WERI-Rb-1 (cell line): ENCODE measurements at places on chromosomes 16 and 17.

GRCh38 chr17:72972263-72972951 lies 120.1 kb downstream of the SLC39A11 start:
- no peak for DNase-seq

- DNase-seq, result no peak
Measured at GRCh38 chr16:27316038-27316680, 2.4 kb downstream of the IL4R start.

- no peak for DNase-seq
Measured at GRCh38 chr17:50540560-50541401, 6.2 kb upstream of the SPATA20 start.

DNA sequence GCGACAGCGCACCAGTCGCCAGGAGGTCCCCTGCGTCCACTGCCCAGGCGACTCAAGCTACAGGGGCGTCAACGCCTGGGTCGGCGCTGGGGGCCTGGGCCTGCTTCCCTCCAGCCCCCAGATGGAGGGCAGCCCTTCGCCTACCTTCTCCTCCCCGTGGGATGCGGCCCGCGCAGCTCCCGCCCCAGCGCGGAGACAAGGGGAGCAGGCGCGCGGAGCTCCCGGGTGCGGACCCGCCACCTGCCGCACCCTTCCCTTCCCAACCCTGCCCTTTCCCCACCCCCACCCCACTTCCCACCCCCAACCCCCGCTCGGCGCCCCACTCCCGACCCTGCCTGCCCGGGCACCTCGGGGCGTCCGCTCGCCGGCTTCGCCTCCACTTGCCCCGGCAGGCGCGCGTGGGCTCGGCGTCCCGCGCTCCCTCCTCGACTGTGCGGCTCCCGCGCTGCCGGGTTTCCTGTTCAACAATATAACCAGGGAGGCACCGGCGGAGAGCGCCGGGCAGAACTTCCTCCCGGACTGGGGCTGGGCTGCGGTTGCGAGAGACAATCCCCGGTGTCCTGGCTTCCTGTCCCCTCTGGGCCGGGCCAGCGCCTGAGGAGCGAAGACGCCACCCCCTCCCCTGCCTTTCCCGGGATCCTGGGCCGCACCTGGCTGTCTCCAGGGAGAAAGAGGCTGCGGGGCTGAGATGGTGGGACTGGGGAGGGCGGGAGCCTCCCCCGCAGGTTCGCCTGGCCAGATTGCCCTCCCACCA lies at the start of gene ARHGAP27:
ARHGAP27 (minus strand) TSS at position 466 of the 754 bp plus-strand sequence. CDS start 2,591 bp downstream, outside the sequence.
- no peak for DNase-seq

DNA sequence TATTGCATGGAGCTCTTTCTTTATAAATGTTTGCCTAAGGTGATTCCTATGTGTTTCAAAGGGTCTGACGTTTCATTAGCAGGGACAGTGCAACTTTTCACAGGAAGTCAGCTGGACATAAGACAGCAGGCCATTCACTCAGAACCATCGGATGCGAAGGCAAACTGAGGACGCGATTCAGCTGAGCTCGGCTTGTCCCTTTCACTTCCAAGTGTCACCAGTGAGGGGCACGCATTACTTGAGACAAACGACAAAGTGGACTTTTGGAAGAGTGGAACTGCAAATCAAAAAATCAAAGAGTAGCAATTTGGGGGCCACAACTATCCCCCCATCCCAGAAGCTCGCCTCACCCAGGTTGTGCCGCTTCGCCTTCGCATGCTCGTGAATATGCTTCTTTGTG lies 14.6 kb downstream of the USP22 start:
- DNase-seq, result no peak

DNA sequence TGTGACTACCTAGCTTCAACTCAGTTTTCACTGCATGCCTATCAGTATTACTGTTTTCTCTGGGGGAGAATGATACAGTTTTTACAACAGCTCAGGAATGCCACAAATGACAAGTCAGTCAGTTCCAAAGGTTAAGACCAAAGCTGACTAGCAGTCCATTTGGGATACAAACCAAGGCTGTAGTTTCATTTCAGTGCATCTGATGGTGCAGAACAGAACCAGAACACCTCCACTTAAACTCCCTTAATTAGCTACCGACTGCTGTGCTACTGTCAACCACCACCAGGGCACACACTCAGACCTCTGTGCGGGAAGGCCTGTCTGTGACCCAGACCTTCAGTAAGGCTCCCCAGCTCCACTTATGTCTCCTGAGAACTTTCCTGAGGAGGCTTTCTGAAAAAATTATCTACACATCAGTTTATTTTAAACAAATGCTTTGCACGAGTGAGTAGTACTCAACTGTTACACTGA lies 20.4 kb downstream of the NFE2L1 start:
- DNase-seq, result peak; percentile 53

DNA sequence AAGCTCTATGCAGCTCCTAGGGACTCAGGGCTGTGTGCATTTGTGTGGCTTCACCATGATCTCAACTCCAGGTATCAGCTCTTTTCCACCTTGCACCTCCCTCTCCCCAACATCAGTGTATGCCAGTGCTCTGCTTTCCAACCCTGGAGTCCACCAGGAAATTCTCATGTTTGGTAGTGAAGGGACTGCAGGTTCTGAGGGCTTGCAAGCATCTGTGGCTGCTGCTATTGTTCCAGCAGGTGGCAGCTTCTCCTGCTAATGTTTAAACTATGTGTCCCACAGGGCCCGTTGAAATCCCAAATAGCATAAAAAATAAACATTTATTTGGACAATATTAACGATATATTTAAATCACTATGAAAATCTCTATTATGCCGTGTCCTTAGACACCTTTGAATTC lies 82.0 kb downstream of the RGS9 start:
- DNase-seq, result no peak

DNA sequence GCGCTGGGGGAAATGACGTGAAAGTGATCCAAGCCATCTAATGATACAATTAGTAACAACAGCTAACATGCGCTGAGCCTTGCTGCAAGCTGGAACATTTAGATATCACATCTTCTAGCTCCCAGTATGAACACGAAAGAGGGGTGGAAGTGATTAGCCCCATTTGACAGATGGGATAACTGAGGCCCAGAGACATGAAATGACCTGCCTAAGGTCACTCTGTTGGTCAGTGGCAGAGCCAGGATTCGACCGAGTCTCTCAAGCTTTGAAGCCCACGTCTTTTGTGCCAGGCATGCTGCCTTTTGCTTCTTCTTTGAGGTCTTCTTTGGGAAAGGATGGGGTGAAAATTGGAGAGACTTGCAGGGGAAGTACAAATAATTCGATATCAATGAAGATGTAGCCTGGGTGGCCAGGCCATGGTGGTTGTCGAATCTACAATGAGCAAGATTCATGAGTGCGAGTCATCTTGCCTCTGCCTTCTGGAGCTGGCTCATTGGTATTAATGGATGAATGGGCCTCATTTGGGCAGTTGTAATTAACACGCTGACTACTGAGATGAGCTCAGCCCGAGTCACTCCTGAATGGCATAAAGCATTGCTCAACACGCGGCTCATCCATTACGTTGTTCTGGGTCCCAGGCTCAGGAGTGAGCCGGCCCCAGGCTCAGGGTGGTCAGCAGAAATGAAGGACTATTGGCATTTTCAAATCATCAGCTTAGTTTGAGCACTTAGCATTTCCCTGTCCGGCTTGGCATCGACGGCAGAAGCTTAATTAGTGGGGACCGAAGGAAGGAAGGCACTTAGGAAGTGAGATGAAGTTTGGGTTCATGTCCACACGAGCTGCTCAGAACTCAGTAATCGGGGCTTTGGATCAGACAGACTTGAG lies 28.0 kb upstream of the GPRC5B start:
- DNase-seq, result no peak

DNA sequence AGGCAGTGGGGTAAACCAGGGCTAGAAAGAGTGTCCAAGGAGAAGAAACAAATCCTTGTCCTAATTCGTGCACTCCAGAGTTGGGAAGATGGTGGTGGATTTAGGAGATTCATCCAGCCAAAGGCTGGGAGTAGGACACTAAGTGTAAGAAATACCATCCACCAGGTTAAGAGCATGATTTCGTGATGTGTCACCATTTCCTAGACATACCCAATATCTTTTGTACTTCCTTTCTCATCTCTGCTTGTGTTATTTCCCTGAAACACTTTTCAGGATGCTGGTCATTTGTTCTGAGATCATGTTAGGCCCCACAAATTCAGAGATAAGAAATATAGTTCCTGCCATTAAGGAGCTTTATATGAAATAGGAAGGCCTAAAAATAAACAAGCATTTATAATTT lies 106.3 kb upstream of the HLF start:
- DNase-seq, result no peak

GRCh38 chr16:49930841-49931240 lies 74.9 kb upstream of the ZNF423 start:
- no peak for DNase-seq

DNA sequence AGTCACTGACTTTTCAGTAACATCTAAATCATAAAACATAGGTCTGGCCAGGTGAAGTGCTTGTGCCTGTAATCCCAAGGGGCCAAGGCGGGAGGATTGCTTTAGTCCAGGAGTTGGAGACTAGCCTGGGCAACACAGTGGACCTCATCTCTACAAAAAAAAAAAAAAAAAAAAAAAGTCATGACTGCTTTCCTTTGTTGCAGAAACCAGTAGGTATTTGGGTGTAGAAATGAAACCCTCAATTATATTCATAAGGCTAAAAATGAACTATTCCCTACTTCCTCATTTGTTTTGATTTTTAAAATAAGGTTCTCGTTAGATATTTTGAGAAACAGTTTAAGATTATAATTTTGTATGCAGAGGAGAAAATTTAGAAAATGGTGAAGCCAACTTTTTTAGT lies 26.0 kb downstream of the PITPNC1 start:
- DNase-seq, result no peak

DNA sequence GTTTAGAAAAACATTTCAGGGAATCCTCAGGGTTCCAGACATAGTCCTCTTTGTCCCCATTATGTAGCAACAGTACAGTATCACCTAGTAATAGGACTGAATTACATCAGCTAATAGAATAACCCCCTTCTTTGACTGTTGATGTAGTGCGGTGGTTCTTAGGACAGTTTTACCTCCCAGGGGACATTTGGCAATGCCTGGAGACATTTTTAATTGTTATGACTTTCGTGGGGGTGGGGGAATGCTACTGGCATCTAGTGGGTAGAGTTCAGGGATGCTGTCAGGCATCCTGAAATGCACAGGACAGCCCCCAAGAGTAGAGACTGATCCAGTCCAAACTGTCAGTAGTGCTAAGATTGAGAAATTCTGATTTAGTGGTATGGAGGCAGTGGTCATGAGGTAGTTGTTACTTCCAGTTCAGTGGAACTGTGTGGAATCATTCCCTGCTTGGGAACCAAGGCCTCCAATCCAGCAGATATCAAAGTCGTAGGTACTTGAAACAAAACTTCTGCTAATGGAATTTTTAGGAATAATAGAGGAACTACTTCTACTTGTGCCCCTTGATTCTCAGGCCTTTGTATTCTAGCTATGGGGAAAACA lies 20.3 kb downstream of the NF1 start:
- DNase-seq, result no peak

- no peak for DNase-seq
Measured at GRCh38 chr16:75433732-75434413, 570 bp upstream of the CFDP1 start.

DNA sequence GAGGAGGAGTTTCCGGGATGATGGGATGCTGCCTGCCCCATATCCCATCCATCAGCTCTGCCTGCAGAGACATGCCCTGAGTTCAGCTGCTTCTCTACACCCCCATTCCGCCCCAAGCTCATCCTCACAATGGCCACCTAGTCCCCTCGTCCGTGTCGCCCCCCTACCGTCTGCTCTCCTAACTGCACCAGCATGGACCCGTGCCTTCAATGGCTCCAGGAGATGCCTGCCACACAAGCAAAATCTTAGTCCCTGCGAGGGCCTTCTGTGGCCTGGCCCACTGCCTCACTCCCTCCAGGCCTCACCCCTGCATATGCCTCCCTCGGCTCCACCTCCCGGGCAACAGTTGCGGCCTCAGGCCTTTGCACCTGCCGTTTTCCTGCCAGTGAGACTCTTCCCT lies 1.8 kb upstream of the TELO2 start:
- DNase-seq, result no peak

DNA sequence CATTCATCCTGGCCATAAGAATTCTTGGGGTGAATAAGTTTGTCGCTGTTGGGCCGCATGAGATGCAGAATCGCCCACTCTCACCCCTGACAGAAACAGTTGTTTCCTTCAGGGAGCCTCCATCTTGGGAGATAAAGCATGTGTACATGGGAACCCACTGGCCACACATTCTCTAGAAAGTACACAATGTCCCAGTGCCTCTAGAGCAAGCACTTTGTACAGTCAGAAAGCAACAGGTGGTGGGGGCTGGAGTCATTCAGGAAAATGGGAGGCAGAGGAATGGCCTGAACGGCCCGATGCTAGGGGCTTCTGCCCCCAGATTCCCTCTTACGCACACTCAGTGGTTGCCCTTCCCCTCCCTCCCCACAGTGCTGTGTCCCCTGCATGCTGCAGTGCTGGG lies 16.1 kb downstream of the ACE start:
- no peak for DNase-seq

- DNase-seq, result no peak
Measured at GRCh38 chr16:2507052-2507659, 6.6 kb upstream of the ATP6V0C start.

DNA sequence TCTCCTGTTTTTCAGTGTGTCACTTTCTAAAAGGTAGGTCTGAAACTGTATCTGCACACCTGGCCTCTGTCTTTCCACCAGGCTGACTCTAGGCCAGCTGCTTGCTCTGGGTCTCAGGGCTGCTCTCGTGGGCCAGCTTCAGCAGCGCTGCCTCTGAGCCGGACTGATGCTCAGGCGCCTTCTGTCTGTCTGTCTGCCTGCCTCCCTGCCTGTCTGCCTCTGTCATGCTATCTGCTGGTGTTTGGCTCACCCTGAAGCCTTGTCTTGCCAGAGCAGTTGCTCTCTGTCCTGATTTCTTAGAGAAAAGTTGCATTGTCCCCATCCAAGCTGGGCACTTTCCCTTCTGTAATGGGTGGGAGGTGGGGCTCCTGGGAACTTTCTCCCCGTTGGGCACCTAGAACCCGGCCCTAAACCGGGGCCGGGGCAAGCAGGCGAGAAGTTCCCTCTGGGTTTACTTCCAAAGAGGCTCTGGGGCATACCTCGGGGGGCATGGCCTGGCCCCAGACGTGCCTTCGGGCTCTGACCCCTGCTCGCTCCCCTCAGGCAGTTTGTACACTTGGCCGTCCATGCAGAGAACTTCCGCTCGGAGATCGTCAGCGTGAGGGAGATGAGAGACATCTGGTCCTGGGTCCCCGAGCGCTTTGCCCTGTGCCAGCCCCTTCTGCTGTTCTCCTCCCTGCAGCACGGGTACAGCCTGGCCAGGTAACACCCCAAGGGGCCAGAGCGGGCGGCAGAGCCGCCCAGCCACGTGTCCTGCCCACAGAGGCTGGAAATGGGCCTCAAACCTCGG lies 15.9 kb upstream of the ATP6V0C start:
- no peak for DNase-seq

- no peak for DNase-seq
Measured at GRCh38 chr17:78661093-78661770, 84.0 kb upstream of the DNAH17 start.
